ENCODE measurements at places on chromosomes 4 and X. TPM values are rescaled to one million over a fixed set of nuclear protein-coding genes. Genes with fewer than 3 reads are reported as not detected.

DNA sequence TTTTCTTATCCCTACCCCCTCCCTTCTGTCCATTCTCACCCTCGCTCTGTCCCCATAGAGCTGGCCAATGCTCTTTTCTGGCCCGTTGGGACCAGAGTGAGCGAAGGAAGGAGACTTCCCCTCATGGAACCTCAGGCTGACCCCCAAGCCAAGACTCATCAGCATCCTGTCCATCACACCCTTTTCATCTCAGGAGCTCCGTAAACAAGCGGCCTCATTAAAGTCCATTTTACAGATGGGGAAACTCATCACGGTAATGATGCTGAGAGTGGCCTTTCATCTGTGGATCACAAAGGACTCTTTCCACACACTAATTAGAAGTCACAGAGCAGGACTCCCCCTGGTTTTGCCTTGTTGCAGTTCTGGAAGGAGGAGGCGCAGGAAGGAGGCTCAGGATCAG, 67.4 kb upstream of the SLC34A2 start:
- no peak for DNase-seq

GRCh38 chr4:120443116-120443515, 376.5 kb upstream of the MAD2L1 start:
- no peak for DNase-seq

- DNase-seq, result no peak
Measured at GRCh38 chrX:155334486-155335336, at the start of gene CLIC2. CLIC2 (minus strand) TSS chrX:155334614; CDS start chrX:155334427, 187 bp downstream.

- no peak for DNase-seq
Measured at GRCh38 chrX:133045986-133046385, 50.9 kb downstream of the USP26 start.

DNA sequence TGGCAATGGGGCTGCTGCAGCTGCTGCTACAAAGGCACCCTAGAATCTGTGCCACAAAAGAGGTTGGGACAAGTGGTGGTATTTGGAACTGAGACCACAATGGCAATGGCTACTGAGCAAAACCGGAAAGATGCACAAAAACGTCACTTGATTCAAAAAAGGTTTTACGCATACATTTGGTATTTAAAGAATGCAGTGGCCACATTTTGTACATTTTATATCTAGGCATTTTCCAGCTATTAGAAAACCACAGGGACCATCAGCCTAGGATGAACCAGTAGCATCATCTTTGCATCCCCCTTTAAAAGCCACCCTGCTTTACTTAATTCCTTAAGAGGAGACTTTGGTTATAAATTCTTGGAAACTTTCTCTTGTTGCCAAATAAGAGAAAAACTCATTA, 104.8 kb upstream of the CXCL13 start:
- no peak for DNase-seq

GRCh38 chr4:89741768-89742167, 95.2 kb downstream of the SNCA start:
- DNase-seq, result no peak

CSAG2 gene
- not detected for total RNA-seq

ACE2 gene
- total RNA-seq, result not detected

TMA16 gene
- 20.2 TPM for total RNA-seq

GRCh38 chrX:77428551-77428950, 18.6 kb upstream of the FGF16 start:
- no peak for DNase-seq

DNA sequence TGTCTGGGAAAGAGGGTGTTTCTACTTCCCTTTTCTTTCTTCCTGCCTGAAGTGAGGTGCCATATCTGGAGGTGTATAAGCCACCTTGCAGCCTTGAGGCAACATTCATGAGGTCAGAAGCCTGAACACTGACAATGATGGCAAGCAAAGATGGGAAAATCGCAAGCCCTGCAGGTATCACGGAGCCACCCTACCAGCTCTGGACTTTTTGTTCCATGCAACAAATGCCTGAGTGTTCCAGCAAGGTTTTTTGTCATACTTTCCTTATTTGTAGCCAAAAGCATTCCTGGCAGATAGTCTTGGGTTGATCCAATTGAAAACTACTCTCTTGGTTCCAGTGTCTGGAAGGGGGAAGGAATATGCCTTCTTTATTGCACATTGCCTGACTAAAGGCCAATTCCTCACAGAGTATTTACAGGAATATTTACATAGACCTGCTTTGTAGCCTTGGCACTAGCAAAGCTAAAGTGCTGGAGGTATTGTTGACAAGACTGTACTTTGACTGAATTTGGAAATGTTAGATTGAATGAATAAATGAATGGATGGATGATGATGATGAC, 14.4 kb upstream of the SOD3 start:
- no peak for DNase-seq

DNA sequence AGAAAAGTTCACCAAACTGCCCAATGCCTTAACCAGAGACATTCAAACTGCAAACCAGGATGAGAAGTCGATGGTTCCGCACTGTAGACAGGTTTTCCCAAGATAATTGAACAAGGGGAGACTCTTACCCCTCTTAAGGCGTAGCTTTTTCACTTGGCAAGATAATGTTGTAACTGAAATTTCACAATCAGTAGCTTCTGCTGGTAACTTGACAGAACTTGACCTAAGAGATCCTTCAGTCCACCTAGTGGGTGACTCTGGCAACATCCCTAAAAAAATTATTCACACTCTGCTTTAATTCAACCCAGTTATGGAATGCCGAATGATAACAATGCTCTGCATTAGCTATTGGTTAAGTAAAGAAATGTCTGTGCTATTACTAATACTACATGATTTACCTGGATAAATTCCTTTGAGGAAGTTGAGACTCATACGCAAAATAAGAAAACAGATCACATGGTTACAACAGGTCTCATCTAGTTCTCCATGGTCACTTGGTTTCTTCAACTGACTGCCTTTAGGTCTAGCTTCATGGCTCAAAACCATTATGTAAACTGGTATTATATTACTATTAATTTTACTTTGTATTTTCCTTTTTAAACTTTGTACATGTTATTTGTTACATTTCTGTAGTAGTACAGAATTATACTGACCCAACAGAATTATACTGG, 9.1 kb downstream of the ELF2 start:
- DNase-seq, result no peak

DNA sequence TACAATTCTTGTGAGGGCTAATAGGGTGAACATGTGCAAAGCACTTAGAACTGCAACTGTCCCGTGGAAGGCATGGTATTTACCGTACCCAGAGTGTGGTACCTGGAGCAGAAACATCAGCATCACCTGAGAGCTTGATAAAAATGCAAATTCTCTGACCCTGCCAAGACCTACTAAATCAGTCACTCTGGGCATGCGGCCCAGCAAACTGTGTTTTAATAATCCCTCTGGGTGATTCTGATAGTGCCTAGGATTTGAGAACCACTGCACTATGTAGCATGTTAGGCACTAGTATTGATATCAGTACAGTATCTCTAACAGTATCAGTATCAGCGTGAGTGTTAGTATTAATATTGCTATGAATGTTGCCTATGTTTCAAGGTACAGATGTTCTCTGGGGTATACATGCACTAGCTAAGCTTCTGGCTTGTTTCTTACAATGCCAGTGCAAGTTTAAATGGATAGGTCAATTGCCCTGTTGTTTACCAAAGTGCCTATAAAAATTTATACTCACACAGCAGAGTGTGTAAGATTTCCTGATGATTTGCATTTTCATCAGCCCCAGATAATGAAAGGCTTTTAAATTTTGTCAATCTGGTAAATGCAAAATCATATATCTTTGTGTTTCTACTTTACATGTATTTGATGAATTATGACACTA, 354.0 kb downstream of the HS3ST1 start:
- DNase-seq, result no peak

DNA sequence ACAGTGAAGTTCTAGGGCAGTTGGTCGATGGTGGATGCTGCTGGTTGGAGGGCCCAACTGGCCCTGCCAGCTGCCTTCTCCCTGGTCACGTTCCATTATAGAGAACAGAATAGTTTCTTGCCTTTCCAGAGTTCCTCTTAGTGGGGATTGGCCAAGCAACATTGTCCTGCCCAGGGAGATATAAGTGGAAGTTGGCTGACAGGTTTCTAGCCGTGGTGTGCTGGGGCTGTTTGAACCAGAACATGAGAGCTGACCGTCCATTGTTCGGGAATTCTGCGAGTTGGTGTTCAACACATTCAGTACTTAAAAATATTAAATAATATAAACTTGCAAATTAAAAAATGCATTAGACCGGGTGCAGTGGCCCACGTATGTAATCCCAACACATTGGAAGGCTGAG, 3.5 kb upstream of the AFAP1 start:
- DNase-seq, result no peak

DNA sequence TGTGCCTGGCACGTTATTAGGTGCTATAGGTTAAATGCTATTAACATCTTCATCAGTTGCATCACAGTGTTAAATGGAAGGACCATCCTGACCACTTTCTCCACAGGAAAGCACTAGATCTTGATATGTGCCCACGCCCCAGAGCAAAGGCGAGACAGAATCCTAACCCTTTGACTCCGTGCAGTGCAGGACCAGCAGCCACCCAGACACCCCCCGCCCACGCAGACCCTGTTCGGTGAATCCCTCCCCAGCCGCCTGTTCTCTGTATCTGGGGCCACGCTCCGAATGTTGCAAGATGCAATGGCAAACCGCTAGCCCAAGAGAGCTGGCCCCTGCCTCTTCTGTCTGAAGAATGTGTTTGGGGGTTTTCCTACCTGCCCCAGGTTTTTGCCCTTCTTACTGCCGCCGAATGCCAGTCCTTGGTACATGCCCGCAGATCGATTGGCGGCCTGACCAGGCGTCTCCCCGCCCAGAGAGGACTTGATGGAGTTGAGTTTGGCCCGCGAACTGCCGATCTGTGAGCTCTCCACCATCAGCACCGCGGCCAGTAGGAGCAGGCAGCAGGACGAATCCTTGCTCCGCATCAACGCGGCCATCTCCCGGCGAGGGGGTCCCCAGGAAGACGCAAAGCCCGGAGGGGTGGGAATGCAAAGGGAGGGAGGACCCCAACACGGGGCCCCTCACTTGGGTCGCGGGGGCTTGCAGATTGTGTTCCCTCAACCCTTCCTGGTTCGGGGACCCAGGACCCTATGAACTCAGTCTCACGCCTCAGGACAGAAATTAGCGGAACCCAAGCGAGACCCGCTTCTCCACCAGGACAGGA, 906 bp downstream of the DKK2 start:
- peak; percentile 1 for DNase-seq

HPGDS gene
- 0.19 TPM for total RNA-seq

DNA sequence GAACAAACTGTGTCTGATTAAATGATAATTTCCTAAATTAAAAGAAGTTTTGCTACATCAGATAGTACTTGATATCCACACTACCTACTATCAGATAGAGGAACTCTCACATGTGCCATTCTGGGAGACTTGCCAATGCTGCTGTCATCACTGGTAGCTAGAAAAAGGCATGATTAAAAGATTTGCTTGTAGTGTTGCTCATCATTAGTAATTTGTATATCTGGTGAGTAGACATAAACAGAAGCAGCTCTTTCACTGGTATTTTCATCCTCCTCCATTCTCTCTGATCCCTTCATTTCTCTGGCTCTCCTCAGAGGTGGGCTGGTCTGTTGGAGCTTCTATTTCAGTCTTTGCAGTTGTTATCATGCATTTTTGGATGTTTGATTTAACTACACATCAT, 56.0 kb downstream of the SPRY1 start:
- no peak for DNase-seq

GRCh38 chr4:32790803-32791202, 2070.6 kb downstream of the PCDH7 start:
- no peak for DNase-seq

GAB3 gene
- 4.0 TPM for total RNA-seq
